ENCODE measurements at places on chromosomes 7 and 10. TPM values are rescaled to one million over a fixed set of nuclear protein-coding genes. Genes with fewer than 3 reads are reported as not detected.

Gene GDF10
- 0.09 TPM for total RNA-seq

Gene ZNF736
- total RNA-seq, result not detected

Gene ACHE
- 2.5 TPM for total RNA-seq

Gene TBRG4
- 118 TPM for total RNA-seq

Gene CLDN4
- 4.6 TPM for total RNA-seq

Gene ITIH5
- total RNA-seq, result 0.16 TPM

Gene LRGUK
- total RNA-seq, result 0.32 TPM

Gene CNPY1
- total RNA-seq, result not detected

Gene ACTR3C
- total RNA-seq, result not detected

Gene IFIT5
- total RNA-seq, result 8.0 TPM

Gene GPER1
- total RNA-seq, result 0.78 TPM

Gene AGR2
- total RNA-seq, result 93.9 TPM

Gene SHLD2
- 23.9 TPM for total RNA-seq

Gene ZFAND4
- 5.5 TPM for total RNA-seq

Gene ARHGEF5
- total RNA-seq, result 2.2 TPM
